ENCODE measurements at places on chromosomes 1 and 21.

- no peaks in the 10 kb centered on the region for H3K27me3 ChIP-seq
- no peak for DNase-seq
- peaks cover 5% of the 10 kb centered on the region for H3K36me3 ChIP-seq
- H3K4me3 ChIP-seq, result no peak overlapping the region
- no peak overlapping the region for H3K27ac ChIP-seq
- H3K4me1 ChIP-seq, result no peaks in the 10 kb centered on the region
Measured at GRCh38 chr1:202572867-202573266, 137.4 kb downstream of the SYT2 start.

DNA sequence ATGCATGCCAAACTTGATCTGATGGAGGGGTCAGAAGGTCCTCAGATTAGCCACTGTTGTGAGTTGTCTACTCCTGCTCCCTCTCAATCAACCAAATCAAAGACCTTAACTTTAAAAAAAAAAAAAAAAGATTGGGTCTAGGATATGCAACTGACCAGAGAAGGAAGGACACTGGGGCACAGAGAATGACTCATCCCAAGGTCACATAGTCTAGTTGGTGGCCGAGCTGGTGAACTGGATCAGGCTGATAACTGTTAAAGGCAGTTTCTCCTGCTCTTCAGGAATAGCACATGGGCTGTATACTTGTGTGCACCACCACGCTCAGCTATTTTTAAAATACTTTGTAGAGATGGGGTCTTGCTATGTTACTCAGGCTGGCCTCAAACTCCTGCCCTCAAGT, 14.8 kb upstream of the S100A7 start:
- DNase-seq, result no peak
- H3K4me1 ChIP-seq, result no peaks in the 10 kb centered on the region
- H3K27me3 ChIP-seq, result peaks cover 4% of the 10 kb centered on the region
- no peak overlapping the region for H3K4me3 ChIP-seq
- H3K27ac ChIP-seq, result no peak overlapping the region

- H3K27me3 ChIP-seq, result no peaks in the 10 kb centered on the region
- no peak overlapping the region for H3K4me3 ChIP-seq
- H3K36me3 ChIP-seq, result no peaks in the 10 kb centered on the region
- H3K4me1 ChIP-seq, result no peaks in the 10 kb centered on the region
- DNase-seq, result no peak
- no peak overlapping the region for H3K27ac ChIP-seq
Measured at GRCh38 chr1:227192163-227192562, 126.1 kb downstream of the CDC42BPA start.

GRCh38 chr1:26733982-26734381, 38.2 kb downstream of the ARID1A start:
- no peaks in the 10 kb centered on the region for H3K27me3 ChIP-seq
- peak; percentile 59 for DNase-seq
- H3K27ac ChIP-seq, result no peak overlapping the region
- H3K4me1 ChIP-seq, result peaks cover 21% of the 10 kb centered on the region

DNA sequence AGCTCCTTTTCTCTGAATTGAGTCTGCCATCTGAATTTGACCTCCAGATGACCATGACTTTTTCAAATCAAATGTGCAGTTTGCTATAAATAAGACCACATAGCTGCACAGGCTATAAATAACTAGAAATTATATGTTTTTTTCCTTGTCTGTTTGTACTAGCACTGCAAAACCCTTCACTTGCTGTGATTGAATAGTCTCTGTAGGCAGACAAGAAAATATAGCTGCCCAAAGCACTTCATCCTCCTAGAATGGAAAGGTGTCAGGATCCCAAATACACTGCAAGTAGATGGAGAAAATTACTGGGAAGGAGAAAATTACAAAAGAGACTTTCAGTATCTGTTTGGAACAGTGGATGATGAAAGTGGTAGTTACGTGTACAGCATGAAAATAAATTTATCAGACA, 175.8 kb downstream of the APP start:
- no peak for DNase-seq
- H3K36me3 ChIP-seq, result no peaks in the 10 kb centered on the region
- no peak overlapping the region for H3K4me3 ChIP-seq
- no peaks in the 10 kb centered on the region for H3K4me1 ChIP-seq
- H3K27me3 ChIP-seq, result no peaks in the 10 kb centered on the region

DNA sequence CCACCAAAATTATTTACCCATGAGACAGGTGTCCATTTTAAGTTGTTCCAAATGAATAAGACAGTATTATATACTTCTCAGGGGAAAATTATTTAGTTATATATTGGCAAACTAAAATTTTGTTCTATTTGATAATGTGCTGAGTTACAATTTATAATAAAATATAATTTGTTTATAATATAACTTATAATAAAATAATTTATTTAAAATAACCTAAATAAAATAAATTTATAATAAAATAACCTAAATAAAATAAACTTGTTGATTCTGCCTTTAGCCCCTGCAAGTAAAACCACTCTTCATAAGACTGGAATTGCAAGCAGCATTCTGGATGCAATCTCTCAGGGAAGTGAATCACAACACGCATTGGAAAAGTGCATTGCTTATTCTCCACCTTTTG, 69.6 kb downstream of the RAVER2 start:
- H3K4me3 ChIP-seq, result no peak overlapping the region
- H3K27me3 ChIP-seq, result no peaks in the 10 kb centered on the region
- no peak for DNase-seq
- no peaks in the 10 kb centered on the region for H3K4me1 ChIP-seq

DNA sequence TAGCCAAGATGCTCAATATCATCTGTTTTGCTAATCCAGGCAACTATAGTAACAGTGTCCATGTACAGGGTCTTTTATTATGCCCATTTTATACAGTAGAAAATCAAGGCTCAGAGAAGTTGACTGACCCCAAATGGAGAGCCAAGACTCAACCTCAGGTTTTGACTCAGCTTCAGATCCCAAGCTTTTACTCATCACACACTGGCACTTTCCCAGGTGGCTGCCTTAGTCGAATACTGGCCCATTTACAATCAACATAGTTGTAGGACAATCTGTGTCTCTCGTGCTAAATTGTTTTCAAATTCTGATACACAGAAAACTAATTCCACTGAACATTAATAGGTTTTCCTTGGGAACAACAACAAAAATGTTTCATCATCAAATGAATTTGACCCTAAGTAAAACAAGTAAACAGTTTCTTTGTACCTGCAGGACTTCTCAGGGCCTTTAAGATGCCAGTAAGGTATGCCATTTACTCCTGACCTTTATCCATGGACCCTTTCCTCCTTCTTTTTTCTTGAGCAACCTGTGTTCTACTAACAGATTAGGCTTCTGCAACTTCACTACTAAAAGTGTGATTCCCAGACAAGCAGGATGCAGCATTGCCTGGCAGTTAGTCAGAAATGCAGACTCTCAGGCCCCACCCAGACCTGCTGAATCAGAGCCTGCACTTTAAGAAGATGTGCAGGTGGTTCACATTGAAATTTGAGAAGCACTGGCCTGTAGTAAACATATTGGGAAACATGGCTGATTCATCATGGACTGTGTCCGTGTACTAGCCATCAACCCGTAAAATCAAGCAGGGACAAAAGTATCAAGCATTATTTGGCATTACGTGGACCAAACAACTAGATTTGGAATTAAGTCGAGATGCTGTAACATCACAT, 128.8 kb downstream of the RRAGC start:
- no peak overlapping the region for H3K4me3 ChIP-seq
- no peak overlapping the region for H3K27ac ChIP-seq
- no peaks in the 10 kb centered on the region for H3K4me1 ChIP-seq
- DNase-seq, result no peak
- H3K27me3 ChIP-seq, result peaks cover 15% of the 10 kb centered on the region
- H3K36me3 ChIP-seq, result no peaks in the 10 kb centered on the region

- H3K36me3 ChIP-seq, result no peaks in the 10 kb centered on the region
- no peak overlapping the region for H3K4me3 ChIP-seq
- H3K27ac ChIP-seq, result no peak overlapping the region
- peaks cover 4% of the 10 kb centered on the region for H3K4me1 ChIP-seq
Measured at GRCh38 chr1:244352156-244352830, 99.4 kb downstream of the ADSS2 start.

DNA sequence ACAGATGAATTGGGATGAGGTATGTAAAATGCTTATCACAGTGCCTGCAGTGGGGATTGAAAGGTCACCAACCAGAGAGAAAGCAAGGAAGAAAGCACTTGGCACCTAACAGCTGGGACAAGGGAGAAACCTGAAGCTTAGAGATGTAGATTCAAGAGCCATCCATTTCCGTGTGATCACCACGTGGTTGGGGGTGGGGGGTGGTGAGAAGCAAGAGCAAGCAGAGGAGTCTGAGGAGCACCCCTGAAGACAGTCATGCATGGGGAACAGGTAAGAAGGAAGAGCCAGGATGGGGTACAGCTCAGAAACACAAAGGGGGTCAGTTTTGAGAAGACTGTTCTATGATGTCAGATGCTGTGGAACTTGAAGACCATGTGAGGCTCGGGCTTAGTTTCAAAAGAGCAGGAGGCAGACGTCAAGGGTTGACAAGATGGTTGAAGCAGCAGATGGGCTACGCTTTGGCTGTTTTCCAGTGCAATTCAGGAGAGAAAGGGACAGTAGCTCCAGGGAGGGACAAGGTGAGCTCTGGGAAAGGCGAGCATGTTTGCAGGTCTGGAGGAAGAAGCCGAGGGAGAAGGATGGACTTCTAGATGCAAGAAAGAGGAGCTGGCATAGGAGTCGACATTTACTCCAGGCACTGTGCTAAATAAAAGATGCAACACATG, 17.4 kb downstream of the KANK4 start:
- H3K4me1 ChIP-seq, result no peaks in the 10 kb centered on the region
- no peaks in the 10 kb centered on the region for H3K36me3 ChIP-seq
- H3K27ac ChIP-seq, result no peak overlapping the region
- H3K4me3 ChIP-seq, result no peak overlapping the region
- no peaks in the 10 kb centered on the region for H3K27me3 ChIP-seq

DNA sequence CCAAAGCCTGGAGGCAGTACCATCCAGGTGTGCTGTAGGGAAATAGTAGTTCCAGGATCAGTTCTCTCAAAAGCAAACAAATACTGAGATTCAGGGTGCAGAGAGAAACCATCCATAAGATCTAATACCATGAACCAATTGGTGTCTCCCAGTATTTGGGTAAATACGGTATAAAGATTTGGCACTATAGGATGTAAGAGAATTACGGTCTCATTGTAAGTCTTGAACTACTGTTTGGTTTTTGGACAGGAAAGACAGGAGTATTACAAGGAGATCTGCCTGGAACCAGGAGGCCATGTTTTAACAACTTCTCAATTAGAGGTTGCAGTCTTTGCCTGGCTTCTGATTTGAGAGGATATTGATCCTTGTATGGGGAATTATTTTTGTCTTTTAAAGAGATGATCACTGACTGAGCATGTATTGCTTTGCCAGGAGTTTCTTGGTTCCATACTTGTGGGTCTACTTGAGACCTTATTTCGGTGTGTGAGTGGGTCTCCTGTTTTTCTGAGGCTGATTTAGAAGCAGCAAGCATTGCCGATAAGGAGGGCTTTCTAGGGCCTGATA, 10.2 kb downstream of the AADACL4 start:
- no peak for DNase-seq
- no peak overlapping the region for H3K4me3 ChIP-seq
- H3K27me3 ChIP-seq, result no peaks in the 10 kb centered on the region
- H3K4me1 ChIP-seq, result no peaks in the 10 kb centered on the region
- no peak overlapping the region for H3K27ac ChIP-seq
- no peaks in the 10 kb centered on the region for H3K36me3 ChIP-seq

DNA sequence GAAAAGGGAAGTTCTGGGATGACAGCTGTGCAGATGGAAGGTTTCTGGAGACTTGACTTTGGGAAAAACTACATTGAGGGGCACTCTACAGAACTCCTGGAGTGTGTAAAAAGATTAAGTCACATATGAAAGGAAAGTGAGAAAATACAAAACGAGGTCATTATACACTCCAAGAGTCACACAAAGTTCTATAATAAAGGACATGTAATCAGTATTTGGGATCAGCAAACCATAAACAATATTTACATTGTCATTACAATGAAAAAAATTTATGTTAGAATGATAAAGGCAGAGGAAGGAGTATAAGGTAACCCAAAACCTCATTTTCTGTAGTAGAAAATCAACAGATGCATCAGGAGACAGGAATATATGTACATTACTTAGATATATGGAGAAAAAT, 22.8 kb downstream of the NUP133 start:
- no peak overlapping the region for H3K4me3 ChIP-seq
- peaks cover 56% of the 10 kb centered on the region for H3K36me3 ChIP-seq
- DNase-seq, result no peak
- H3K27ac ChIP-seq, result no peak overlapping the region
- H3K27me3 ChIP-seq, result no peaks in the 10 kb centered on the region

DNA sequence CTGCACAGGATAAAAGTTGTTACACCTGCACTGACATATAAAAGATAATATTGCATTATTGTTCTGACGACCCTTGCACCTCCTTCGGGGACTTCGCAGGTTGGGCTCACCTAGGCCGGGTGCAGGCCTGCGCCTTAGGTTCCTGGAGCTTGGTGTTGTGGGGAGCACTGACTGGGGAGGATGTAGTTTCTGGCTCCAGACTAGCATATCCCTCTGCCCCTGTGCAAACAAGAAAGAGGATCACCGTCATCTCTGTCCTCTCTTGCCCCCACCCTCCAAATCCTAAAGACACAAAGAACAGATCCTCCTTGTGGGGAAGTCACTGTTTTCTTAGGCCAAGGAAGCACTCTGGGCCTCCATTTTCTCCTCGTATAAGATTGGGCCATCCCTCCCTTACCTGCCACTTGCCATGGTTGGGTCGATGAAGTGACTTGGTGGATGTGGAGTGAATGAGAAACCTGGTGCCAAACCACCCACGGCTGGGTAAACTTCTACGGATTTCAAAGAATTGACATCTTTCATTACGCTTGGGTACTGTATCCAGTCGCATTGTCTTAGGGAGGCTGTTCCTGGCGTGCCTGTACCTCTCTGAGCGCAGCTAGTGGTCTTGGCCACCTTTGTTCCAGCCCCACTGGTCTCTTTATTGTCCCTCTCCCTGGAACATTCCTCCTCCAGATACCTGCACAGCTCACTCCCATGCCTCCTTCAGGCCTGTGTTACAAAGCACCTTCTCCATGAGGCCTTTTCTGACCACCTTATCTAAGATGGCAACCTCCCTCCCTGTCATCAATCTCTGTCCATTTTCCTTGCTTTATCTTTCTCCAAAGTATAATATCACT, 34.4 kb upstream of the PKP1 start:
- no peak for DNase-seq
- no peaks in the 10 kb centered on the region for H3K4me1 ChIP-seq
- H3K36me3 ChIP-seq, result no peaks in the 10 kb centered on the region
- H3K27me3 ChIP-seq, result peaks cover 3% of the 10 kb centered on the region

DNA sequence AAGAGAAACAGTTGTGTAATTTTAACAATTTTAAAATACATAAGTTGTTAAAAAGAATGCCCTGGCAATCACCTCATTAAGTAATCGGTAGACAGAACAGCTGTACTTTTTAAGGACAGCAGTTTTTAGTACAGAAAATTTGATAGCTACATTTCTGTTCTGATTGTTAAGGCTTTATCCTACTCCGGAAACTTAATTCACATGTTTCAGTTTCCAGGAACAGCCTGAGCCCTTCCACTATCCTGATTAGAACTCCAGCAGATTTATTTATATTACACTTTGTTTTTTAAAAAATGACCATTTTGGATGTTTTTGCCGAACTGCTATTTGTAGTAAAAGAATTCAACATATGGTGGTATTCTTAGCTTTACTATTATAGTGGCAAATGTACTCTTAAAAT, 8.7 kb downstream of the PRRC2C start:
- no peaks in the 10 kb centered on the region for H3K27me3 ChIP-seq
- no peak for DNase-seq
- no peak overlapping the region for H3K27ac ChIP-seq
- H3K4me1 ChIP-seq, result peaks cover 41% of the 10 kb centered on the region
- H3K4me3 ChIP-seq, result no peak overlapping the region

- peaks cover 29% of the 10 kb centered on the region for H3K4me1 ChIP-seq
- H3K4me3 ChIP-seq, result peak overlapping the region; percentile 16
- H3K27ac ChIP-seq, result peak overlapping the region; percentile 11
- no peaks in the 10 kb centered on the region for H3K27me3 ChIP-seq
- H3K36me3 ChIP-seq, result no peaks in the 10 kb centered on the region
- no peak for DNase-seq
Measured at GRCh38 chr1:59315529-59316463, 18.9 kb downstream of the FGGY start.

Data from natural killer cell (primary cell).